ENCODE measurements at places on chromosomes 11 and 22. TPM values are rescaled to one million over a fixed set of nuclear protein-coding genes. Genes with fewer than 3 reads are reported as not detected.

- DNase-seq, result peak; percentile 92
These were observed 18.9 kb downstream of the AP1B1 start for GRCh38 chr22:29369460-29369859.

DNA sequence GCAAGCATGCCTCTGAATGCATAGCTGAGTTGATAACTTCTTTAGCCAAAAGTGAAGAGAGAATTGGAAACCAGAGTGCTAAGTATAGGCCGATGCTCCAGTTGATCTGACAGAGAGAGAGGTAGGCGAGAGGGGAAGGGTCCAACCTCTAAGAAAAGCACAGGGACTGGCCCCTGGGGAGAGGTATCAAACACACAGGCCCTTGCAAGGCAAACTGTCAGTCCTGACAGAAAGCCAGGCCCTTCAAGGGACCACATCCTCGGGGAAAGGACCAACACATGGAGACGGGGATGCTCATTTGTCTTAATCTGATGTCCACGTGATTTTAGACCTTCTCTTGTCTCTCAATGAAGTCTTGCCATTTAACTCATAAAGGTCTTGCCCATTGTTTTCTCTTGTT, 43.9 kb upstream of the SPATA19 start:
- DNase-seq, result peak; percentile 40

DNA sequence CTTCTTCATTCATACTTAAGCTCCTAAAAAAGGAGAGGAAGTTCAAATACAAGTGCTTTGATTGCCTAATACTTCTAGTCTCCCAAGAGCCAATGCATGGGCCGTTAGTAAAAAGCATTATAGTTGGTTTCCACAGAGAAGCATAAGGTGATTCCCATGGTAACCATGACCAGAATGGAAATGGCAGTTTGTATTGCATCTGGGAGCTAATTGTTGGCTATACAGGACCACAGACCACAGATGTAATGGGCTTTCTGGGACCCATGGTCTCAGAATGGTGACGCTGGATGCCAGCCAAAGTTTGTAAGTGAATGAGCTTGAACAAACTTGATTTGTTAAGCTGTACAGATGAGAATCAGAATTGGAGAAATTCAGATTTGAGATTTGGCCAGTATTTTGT, 333.9 kb upstream of the C11orf87 start:
- no peak for DNase-seq

DNA sequence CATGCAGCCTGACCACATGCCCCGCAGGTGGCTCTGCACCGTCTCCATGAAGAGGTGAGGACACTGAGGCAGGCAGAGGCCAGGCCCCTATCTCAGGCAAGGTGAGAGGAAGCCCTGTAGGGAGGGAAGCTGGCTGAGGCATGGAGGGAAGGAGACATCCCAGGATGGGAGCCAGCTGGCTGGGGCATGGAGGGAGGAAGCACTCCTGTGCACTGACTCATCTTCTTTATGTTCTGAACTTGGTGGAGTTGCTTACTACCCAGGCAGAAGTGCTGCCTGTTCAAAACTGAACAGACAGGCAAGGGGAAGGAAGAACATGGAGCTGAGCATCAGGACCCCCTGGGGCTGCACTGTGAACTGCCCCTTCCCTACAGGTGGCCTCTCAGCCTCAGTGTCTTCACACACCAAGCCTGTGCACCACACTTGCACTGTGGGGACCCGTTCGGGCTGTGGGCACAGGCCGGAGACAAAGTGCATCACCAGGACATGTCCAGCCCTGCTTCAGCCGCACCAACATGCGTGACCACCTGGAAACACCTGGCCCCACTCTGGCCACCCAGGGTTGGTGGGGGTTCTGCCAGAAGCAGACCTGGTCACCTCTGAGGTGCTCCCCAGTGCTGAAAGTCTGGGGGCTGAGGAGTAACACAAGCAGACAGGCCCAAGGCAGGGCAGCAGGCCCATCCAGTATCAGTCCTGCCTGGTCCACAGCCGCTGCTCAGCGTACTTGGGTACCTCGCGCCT, 55.5 kb downstream of the DGCR2 start:
- DNase-seq, result no peak

DNA sequence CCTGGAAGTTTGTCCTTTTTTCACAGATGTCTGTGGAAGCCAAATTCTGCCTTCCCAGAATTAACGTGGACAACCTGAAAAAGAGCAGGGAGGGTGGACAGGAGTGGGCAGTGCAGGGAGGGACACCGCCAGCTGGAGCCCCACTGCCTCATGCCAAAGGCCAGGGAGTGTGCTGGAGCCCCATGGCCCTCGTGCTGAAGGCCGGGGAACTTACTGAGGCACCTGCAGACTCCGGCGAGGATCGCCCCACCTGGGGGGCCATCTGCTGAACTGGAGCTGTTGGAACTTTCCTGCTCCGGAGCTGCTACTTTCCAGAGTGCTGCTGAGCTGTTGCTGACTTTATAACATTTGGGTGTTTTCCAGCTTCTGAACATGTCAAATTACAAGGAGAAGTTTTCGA, 35.2 kb downstream of the MOV10L1 start:
- DNase-seq, result no peak

- no peak for DNase-seq
These were observed 16.6 kb downstream of the CD59 start for GRCh38 chr11:33719587-33719986.

DNA sequence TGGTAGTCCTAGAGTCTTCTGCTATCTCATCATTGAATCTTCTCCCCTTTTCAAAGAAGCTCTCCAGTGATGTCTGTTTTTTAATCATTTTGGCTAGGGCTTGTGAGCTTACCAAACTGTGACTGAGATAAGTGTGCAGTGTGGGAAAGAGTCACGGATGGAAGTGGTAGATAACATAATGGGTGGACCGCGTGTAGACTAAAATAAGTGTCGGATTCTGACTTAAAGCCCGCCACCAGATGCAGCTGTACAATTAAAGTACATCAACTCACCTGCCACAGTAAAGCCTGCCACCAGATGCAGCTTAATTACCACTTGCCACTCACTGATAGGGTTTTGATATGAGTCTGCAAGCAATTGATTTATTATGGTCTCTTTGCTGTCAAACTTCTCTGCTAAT, 581.5 kb downstream of the LRRC4C start:
- no peak for DNase-seq

DNA sequence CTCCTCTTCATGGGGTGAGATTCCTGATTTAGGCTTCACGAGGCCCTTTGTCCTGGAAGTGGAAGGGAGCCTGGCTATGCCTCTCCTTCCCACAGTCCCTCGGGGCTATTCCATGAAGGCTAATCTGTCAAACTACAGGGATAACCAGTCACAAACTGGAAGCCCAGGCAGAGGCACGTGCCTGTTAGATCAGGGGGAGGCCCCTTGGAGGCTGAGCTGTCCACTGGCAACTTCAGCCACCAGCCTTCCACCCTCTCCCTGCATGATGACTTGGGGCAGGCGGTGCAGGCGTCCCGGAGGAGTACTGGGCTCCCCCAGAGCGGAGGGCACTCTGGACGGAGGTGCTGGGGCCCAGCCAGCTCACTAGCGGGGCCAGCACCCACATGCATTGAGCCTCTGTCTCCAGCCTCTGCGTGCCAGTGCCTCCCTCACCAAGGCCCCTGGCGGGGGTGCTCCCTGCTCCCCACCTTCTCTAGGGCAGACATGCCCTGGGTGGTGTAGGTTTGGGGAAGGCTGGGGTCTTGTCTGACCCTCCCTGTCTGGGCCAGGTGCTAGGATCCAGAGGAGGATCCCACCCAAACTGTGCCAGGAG, 42.9 kb downstream of the WNT11 start:
- no peak for DNase-seq

DNA sequence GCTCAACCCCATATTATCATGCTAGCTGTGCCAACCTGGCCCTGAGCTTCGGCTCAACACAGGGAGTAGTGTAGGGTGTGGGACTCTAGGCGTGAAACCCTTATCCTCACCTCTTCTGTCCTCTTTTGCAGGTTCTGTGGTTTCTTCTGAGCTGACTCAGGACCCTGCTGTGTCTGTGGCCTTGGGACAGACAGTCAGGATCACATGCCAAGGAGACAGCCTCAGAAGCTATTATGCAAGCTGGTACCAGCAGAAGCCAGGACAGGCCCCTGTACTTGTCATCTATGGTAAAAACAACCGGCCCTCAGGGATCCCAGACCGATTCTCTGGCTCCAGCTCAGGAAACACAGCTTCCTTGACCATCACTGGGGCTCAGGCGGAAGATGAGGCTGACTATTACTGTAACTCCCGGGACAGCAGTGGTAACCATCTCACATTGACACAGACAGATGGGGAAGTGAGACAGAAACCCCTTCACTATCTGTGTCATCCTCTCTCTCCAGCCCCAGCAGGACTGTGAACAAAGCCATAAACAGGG, 76.4 kb downstream of the GGTLC2 start:
- DNase-seq, result no peak

DNA sequence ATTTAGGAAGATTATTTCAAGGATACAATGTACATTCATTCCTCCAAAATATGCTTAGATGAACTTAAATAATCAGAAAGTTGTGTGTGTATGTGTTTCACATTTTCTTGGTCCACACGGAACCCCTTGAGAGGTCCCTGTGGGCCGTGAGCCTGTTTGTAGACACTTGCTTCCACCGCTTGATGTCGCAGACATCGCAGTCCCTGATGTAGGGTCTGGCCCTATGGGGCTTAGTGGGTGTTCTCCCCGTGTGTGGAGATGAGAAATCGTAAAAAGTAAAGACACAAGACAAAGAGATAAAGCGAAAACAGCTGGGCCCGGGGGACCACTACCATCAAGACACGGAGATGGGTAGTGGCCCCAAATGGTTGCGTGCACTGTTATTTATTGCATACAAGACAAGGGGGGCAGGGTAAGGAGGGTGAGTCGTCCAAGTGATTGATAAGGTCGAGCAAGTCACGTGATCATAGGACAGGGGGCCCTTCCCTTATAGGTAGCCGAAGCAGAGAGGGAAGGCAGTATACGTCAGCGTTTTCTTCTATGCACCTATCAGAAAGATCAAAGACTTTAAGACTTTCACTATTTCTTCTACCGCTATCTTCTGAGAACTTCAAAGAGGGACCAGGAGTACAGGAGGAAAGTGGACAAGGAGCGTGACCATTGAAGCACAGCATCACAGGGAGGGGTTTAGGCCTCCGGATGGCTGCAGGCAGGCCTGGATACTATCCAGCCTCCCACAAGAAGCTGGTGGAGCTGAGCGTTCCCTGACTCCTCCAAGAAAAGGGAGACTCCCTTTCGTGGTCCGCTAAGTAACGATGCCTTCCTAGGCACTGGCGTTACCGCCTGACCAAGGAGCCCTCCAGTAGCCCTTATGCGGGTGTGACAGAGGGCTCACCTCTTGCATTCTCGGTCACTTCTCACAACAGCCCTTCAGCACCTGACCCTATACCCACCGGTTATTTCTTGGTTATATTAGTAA, 1.2 kb upstream of the APOBEC3C start:
- no peak for DNase-seq

GRCh38 chr11:67344264-67344663, 9.1 kb downstream of the POLD4 start:
- no peak for DNase-seq

DNA sequence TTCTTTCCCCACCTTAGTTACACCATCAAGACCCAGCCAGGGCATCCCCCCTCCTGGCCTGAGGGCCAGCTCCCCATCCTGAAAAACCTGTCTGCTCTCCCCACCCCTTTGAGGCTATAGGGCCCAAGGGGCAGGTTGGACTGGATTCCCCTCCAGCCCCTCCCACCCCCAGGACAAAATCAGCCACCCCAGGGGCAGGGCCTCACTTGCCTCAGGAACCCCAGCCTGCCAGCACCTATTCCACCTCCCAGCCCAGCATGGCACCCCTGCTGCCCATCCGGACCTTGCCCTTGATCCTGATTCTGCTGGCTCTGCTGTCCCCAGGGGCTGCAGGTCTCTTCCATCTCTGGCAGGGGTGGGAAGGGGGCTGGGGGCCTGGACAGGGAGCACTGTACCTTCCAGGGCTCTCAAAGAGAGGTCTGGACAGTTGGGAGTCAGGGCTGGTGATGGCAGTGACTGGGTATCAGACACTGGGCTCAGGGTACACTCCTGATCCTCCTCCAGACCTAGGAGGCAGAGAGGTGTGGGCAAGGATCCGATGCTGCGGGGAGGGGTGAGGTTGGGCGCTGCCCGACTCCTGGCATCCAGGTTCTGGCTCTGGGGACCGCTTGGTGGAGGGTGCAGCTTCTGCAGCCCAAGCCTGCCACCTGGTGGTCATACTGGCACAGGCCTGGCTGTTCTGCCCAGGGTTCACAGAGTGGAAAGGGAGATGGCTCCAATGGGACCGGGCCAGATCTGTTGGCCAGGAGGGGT, at the start of gene UPK2:
Gene UPK2 (plus strand): TSS at position 205 of the 753 bp plus-strand sequence. CDS start 53 bp downstream, at position 258.
- peak; percentile 97 for DNase-seq

- peak; percentile 85 for DNase-seq
These were observed at the start of gene ANO3 for GRCh38 chr11:26331911-26332571. TSS of gene ANO3 (plus strand) at chr11:26332130. CDS start at chr11:26332276, 146 bp downstream.

GRCh38 chr22:22515890-22516289, 4.2 kb downstream of the ZNF280A start:
- DNase-seq, result no peak

- no peak for DNase-seq
These were observed 128.2 kb downstream of the BRD1 start for GRCh38 chr22:49699476-49699875.

DNA sequence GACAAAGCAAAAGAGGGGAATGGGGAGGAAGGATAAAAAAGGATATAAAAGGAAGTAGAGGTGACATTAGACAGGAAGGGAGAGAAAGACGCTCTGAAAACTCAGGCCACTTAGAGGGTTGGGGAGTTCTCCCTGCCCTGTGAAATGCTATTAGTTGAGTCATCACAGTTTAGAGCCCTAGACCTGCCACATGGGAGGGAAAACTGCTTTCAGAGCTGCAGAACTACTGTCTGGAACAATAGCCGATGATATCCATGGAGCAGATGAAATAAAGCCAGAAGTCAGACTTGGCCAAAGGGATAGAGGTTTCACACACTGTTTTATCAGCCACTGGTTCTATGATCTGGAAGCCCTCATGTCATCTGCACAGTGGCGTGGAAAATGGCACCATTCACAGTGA, 157.9 kb downstream of the NCAM1 start:
- DNase-seq, result no peak

- DNase-seq, result no peak
These were observed 65.2 kb downstream of the FBXO7 start for GRCh38 chr22:32539631-32540421.

The CALCA gene
- total RNA-seq, result not detected

The LDHAL6A gene
- total RNA-seq, result not detected

The UBQLNL gene
- total RNA-seq, result 0.67 TPM

The TMEM151A gene
- not detected for total RNA-seq

The KDELR3 gene
- 0.80 TPM for total RNA-seq

The CEND1 gene
- not detected for total RNA-seq

The MYO7A gene
- total RNA-seq, result 2.1 TPM

The TEX54 gene
- total RNA-seq, result not detected

The CRYBA4 gene
- not detected for total RNA-seq

The KCTD17 gene
- 32.4 TPM for total RNA-seq

The POU2AF3 gene
- not detected for total RNA-seq

The GRK3 gene
- total RNA-seq, result 4.2 TPM

The GP1BB gene
- 47.2 TPM for total RNA-seq

The SAA2 gene
- total RNA-seq, result 2.8 TPM

The KRTAP5-8 gene
- total RNA-seq, result not detected

The PTPRCAP gene
- total RNA-seq, result 2.5 TPM

The HBD gene
- not detected for total RNA-seq

The TP53AIP1 gene
- 17.3 TPM for total RNA-seq

The PHOX2A gene
- total RNA-seq, result not detected

The PRSS23 gene
- total RNA-seq, result 17.7 TPM

All from lower leg skin (tissue), 4 donors.